ENCODE measurements at places on chromosomes 1 and 21. TPM values are rescaled to one million over a fixed set of nuclear protein-coding genes. Genes with fewer than 3 reads are reported as not detected.

- H3K4me3 ChIP-seq = no peak overlapping the region
- H3K27me3 ChIP-seq = no peaks in the 10 kb centered on the region
- no peaks in the 10 kb centered on the region for H3K36me3 ChIP-seq
- DNase-seq = no peak
- no peak overlapping the region for H3K27ac ChIP-seq
These were observed 1.9 kb upstream of the CFH start for GRCh38 chr1:196649990-196650389.

- DNase-seq = no peak
- no peak overlapping the region for H3K4me3 ChIP-seq
- no peaks in the 10 kb centered on the region for H3K4me1 ChIP-seq
- no peak overlapping the region for H3K27ac ChIP-seq
- H3K36me3 ChIP-seq = no peaks in the 10 kb centered on the region
- H3K27me3 ChIP-seq = no peaks in the 10 kb centered on the region
These were observed 131.9 kb upstream of the NFIA start for GRCh38 chr1:60950224-60951063.

DNA sequence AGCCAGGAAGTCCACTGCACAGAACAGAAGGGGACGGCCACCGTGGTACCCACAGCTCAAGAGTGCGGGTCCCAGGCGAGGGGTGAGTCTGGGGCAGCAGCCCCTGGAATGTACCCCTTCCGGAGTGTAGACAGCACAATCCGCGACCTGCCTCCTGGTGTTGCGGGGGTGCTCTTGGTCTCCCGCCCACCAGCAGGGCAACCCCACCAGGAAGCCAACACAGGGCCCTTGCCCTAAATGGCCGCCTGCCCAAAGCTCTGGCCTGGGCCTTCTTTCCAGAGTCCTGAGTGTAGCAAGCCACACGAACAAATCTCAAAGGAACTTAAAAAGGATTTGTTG, 1.1 kb upstream of the SLC19A1 start:
- no peak for DNase-seq
- H3K4me3 ChIP-seq = no peak overlapping the region
- H3K36me3 ChIP-seq = no peaks in the 10 kb centered on the region

The ADCY10 gene
- total RNA-seq = 0.28 TPM

The LDLRAD2 gene
- not detected for total RNA-seq

The DCDC2B gene
- total RNA-seq = not detected
